ENCODE measurements at places on chromosomes 6 and 20.

DNA sequence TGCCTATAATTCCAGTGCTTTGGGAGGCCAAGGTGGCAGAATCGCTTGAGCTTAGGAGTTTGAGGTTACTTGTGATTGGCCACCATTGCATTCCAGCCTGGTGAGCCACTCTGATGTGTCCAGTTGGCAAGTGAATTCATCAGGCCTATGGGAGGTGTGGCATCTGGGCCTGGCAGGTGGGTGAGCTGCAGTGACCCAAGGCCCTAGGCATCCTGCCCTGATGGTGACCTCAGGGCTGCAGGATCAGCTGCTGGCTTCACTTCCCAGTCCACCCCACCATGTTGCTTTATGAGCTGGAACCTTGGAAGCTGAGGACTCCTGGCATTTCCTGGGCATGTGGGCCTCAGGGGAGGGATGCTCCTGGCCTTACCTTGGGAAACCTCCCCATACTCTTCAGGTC, 20.5 kb downstream of the RSPH9 start:
- DNase-seq, result no peak

- no peak for DNase-seq
These were observed 2.6 kb downstream of the NCOA5 start for GRCh38 chr20:46087161-46087560.

DNA sequence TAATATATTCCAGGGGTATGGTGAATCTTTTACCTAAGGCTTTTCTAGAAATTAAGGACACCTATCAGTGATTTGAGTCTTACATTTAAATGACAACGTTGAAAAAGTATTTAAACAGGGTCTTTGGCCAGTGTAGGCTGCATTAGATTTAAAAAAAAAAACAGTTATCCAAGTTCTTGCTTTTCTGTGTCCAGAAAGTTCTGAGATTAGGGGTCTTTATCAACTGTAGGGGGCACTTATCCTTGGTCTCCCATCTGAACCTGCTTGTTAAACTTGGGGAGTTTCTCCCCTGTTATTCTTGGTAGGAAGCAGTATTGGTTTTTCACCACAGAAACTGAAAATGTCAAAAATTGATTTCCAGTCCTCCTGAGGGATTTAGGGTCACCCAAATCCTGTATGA, 155.9 kb upstream of the ZNF217 start:
- DNase-seq, result no peak

DNA sequence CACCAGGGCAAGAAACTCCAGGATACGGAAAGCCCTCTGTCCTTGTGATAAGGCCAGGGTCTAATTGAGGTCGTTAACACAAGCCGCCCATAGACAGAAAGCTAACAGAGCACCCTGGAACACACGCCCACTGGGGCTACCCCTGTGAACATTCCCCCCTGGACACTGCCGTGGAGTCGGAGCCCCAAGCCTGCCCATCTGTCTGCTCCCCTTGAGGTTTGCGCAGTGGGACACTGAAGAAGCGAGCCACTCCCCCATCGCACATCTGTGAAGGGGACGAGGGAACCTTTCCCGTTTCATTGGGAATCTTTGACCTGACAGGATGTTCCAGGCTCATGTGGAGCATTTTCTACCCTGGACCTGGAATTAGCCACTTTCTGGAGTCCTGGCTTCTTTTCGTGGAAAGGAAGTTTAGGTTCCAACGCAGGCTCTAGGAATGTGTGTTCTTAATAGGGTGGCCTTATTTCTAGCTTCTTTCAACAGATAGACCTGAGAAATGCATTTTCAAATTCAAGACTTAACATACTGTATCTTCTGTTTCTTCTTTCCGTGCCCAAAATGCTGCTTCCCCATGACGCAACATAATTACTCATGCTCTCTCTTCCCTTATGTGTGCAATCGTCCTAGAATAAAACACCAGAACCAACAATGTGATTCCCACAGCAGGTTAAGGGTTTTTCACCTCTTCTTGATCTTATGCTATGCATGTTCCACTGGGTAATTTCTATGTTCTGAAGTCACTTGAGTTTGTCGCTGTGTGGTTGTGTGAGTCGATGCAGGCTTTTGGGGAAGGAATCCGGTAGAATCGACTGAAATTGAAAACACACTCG, 161.1 kb downstream of the ERMARD start:
- DNase-seq, result no peak

GRCh38 chr6:90045535-90045934, 151.3 kb downstream of the GJA10 start:
- no peak for DNase-seq

DNA sequence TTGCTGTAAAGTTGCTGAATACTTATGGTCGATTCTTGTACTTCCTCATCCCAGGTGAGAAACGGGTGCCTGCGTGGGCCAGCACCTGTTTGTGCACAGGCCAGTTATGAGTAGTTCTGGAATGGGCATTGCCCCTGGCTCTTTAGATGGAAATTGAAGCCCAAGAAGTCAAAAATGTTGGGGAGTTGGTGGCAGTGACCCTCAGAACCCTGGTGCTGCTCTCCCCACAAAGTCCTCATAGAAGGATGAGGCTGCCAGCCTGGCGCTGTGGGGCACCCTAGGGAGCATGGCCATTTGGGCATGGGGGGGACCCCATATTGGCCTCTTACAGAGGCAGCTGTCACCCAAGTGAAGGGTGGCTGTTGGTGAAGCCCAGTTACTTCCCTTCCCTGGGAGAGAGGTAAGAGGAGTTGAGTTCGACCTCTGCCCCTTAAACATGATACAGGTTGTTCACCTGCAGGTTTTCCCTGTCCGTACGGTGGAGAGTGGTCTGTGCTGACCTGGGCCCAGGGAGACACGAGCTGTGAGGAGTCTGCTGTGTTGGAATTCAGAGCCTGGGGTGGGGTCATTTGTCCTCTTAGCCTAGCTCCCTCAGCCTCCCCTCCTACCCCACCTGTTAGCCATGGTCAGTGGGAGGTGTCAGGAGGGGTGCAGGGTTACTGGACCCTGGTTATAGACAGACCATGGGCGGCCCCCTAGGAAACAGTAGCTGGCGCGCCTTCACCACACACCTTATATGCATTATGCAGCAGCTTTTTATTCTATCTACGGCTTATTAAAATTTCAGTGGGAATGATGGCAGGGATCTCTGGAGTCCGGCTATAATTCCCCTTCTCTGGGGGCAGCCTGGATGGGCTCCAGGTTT, 4.9 kb downstream of the HMGA1 start:
- peak; percentile 6 for DNase-seq

DNA sequence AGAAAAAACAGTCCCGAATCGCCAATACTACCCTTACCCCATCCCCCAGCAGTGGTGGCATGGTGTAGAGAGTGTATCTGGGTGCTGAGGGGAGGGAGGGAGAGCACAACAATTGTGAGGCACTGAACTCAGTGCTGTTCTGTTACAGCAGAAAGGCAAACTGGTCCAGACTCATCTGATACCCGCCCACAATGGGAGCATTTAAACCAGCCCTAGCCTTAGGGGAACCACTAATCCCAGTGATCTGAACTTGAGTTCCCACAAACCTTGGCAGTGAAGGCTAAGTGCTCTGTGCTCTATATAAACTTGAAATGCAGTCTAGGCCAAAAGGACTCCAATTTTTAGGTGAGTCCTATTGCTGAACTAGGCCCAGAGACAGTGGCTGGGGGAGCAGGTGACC, 666.4 kb upstream of the PTCHD4 start:
- DNase-seq, result no peak

DNA sequence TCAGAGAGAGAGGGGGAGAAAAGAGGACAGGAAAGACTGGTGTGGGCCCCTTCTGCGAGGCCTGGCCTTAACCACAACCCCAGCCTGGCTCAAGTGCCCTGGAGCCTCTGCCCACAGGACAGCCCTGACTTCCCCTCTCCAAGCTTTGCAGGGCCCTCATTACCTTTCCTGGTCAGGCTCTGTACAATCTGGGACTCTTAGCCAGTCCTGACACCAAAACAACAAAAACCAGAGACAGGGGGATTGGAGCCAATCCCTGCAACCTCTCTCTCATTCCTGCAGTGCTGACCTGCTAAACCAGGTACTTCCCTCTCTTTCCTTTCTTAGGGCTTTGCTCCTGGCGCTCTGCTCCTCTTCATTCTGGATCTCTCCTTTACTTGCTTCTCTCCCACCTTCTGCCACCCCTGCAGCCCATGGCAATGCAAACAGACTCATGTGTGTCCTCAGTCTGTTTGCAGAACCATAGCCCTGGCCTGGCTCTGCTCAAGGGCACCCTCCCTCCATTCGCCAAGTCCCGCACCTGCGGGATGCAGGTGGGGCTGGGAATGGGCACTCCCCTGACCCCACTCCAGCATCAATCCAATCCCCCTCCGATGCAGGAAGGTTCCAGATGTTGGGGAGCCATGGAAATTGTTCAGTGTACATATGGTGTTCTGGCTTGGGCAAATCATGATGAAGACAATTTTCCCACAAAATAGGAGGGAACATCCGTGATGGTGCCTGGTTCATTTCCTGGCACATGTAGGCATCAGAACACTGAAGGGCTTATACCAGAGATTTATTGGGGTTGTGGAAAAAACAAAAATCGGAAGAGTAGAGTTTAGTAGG, 38.1 kb downstream of the RPP40 start:
- DNase-seq, result no peak

GRCh38 chr6:127192911-127193541, 73.6 kb upstream of the RNF146 start:
- DNase-seq, result no peak

- no peak for DNase-seq
These were observed 11.6 kb upstream of the HLA-G start for GRCh38 chr6:29816030-29816429.

DNA sequence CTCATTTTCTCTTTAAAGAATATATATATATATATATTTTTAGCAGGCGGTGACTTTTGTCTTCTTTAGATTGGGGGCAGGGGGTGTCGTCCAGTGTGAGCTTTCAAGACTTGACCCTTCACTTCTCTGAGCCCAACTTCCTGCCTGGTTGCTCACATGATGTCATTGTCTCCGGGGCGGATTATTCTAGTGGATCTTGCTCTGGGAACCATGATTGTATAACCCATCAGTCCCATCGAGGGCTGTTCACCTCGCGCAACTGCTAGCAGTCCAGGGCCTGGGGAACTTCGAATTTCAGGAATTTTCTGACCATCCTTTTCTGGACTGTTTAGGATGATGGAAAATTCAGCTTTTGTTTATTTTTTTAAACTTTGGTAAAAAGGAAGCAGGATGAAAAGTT, 1.0 kb downstream of the IGF2R start:
- DNase-seq, result peak; percentile 73

DNA sequence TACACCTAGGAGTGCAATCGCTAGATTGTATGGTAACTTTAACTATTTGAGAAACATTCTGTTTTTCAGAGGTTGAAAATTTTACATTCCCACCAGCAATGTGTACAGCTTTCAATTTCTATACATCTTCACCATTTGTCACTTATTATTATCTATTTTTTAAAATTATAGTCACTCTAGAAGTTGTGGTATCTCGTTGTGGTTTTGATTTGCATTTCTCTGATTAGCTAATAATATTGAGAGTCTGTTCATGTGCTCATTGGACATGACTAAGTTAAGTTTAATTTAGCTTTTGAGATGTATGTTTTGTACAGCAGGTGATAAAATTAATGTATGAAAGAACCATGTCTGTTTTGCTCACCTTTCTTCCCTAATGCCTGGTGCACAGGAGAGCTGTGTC, 34.8 kb upstream of the PLCB1 start:
- no peak for DNase-seq

GRCh38 chr6:168118935-168119334, 39.9 kb upstream of the FRMD1 start:
- DNase-seq, result no peak

All from GM20000 (cell line).